CD4-positive, alpha-beta T cell treated with Interferon gamma for 1 hour (primary cell): ENCODE measurements at places on chromosomes 4 and X.

- DNase-seq = no peak
Measured at GRCh38 chr4:77819404-77819842, 255 bp upstream of the CNOT6L start.

DNA sequence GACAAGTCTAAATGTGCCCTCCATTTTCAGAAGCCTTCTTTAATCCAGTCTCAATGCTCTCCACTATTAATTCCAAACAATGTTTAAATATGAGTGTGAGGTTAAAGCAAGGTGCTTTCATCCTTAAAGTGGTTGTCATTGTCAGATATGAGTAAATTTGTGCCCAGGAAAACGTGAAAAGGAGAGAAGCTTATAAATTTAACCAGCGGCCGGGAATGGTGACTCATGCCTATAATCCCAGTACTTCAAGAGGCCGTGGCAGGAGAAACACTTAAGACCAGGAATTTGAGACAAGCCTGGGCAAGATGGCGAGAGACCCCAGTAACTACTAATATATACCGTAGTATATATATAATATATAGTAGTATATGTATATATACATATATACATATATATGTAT is 270.0 kb downstream of the ARHGAP24 start:
- DNase-seq = no peak

GRCh38 chr4:2800691-2801596 is 8.1 kb downstream of the SH3BP2 start:
- peak; percentile 77 for DNase-seq

DNA sequence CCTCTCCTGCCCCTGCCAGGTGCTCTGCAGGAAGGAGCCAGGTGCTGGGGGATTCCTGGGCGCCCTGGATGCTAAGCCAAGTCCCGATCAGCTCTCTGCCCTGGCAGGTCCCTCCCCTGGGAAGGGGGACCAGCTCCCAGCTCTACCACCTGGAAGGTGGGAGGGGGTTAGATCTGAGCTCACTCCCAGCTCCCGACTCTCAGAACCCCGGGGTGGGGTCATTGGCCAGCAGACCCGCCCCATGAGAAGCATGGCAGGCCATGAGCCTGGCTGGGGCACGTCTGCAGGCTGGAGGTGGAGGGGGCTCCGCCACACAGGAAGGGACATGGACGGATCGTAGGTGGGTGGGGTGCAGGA is 83.4 kb upstream of the NKX1-1 start:
- no peak for DNase-seq

DNA sequence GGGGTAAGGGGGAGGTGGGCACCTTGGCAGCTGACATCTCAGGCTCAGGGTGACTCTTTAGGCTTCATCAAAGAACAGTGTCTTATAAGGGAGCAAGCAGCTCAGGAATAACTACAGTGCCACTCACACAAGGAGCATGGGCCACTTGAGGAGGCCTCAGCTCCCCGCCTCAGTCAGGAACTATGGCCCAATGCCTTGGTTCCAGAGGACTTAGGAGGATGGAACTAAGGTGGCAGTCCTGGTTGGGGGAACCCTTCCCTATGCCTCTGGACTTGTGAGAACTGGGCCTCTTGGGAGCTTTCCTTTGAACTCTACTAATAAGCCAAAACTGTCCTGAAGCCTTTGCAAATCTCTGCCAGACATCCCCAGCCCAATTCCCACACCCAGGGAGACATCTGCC is 160.6 kb downstream of the EFNB1 start:
- DNase-seq = no peak

DNA sequence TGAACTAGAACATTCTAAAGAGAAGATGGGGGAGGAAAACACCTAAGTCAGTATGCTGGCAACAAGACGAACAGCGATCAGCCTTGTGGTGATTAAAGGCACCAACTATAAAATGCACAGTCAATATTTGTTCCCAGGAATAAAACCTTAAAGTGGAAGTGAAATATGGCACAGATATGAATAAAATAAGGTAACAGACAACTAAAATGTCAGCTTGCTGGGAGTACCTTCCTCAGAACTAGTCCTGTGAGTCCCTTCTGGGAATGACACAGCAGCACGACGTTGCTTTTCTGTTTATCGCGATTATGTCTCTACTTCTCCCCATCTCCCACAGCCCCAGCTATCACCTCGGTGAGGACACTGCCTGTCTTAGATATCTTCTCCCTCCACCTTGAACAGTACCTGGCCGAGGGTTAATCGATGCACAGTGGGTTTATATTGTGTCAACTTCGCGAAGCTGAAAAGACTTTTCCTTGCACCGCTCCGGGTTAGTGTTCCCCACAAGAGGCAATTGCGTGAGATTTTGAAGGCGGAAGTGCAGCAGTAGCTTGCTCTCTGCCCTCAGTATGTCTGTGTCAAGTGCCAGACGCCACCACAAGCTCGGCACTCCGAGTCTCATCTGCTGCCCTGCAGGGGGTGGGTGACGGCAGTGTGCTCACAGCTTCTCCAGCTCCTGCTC is 17.4 kb downstream of the MTNR1A start:
- DNase-seq = no peak

DNA sequence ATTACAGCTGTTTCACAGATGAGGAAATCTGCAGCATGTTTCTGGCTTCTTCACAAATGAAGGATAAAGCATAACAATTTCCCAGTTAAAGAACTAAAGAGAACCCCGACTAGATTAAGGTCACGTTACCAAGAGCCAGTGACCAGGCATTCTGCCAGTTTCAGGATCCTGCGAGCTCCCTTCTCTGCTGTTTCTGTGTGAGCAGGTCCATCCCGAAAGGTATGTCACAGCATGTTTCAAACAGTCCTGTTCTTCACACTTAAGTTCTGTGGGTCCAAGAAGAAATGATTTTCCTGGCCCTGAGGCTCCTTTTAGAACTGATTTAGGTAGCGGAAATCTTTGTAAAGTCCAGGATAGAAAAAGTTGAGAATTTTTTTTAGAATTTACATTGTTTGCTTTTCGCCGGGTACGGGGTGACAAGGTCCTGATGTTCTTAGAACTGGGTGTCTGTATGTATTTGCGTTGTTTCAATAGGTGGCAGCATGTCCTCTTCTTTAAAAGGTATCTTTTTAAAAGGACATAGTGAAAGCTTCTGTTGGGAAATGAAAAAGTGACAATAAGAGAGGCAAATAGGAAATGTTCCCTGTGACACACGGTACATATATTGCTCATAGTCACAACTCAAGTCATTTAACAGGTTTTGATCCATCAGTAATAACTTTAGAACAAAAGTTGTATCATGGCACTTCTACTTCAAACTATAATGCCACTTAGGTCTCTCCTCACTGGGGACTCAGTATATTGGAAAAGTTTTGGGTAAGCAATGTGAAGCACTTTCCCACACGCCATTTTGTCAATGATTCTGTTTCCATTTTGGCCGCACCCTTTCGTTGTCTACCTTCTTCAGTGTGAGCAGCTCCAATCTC is 18.4 kb downstream of the IL21 start:
- no peak for DNase-seq

DNA sequence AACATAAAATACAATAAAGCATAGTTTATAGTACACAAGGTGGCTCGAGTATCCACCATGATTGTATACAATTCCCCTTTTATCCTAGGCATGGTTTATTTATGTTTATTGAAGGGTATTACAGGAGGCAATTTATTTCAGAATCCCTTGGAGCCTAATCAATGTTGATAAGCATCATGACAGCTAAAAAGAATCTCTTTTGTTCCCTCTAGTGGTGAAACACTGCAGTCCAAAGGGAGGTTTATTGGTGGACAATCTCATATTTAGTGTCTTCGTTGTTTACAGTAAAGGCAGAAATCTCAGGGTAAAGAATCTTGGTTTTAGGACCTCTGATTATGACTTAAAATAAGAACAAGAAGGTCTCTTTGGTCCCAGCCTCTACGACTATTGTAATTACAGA is 1712.5 kb downstream of the C4orf33 start:
- DNase-seq = no peak

DNA sequence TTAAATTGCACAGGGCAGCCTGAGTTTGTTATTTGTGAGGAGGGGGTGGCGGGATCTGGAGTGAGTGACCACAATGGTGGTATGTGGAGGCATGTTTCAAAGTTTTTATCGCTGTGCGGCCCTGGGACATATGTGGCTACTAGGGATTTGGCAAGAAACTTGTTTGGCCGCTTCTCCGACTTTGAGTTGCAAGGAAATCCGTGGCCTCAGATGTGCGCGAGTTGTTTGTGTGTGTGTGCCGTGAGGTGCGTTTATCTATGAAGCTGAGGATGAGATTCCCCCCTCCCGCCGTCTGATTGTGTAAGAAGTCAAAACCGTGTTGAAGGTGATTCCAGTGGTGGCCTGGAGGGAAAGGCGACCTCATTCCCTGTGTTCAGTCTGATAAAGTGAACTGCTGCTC is 1.4 kb downstream of the JADE3 start:
- DNase-seq = no peak

- no peak for DNase-seq
Measured at GRCh38 chr4:20338841-20339240, 87.1 kb downstream of the SLIT2 start.

GRCh38 chr4:3744901-3745300 is 21.3 kb upstream of the ADRA2C start:
- DNase-seq = no peak

DNA sequence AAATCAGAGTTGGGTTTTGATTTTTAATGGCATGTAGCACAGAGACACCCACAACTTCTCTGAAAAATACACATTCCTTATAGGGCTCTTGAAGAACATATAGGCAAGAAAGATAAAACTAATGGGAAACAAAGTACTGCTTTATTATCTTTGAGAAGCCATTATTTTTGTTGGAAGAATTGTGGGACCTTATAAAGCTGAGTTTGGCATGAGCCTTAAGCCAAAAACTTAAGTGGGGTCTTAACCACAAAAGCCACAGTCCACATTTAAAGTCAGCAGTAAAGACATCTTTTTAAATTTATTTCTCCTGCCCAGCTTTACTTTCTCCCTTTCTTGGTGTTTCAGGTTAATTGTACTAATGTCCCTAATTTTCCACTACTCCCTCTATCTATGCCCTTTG is 1297.3 kb downstream of the C4orf33 start:
- no peak for DNase-seq

- no peak for DNase-seq
Measured at GRCh38 chrX:48890934-48891401, 6.6 kb downstream of the TIMM17B start.

GRCh38 chrX:122241959-122242358 is 942.1 kb upstream of the GRIA3 start:
- no peak for DNase-seq

DNA sequence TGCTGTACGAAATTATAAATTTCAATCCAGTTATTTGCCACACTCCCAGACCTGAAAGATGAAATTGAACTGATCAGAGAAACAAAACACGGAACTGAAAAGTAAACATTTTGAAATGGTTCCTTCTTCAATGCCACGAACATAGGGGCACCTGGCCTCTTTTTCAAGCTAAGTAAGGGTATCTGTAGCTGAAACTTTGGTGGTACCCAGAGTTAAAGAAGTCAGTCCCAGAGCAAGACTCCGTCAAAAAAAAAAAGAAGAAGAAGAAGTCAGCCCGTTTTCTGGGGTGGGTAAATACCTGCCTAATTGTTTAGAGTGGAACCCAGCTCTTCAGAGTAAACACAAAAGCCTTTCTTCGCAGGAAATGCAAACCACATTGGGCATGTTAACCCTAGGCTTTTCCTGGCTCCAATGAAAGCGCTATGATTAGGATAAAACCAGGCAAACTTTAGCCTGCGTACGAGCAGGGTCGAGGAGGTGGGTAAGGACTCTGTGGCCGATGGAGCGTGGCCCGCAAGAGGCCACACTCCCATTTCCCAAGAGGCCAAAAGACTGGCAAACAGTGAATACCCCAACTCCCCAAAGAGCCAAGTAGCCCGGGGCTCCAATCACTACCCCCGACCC is 1.3 kb downstream of the ANTXR2 start:
- DNase-seq = peak; percentile 6

DNA sequence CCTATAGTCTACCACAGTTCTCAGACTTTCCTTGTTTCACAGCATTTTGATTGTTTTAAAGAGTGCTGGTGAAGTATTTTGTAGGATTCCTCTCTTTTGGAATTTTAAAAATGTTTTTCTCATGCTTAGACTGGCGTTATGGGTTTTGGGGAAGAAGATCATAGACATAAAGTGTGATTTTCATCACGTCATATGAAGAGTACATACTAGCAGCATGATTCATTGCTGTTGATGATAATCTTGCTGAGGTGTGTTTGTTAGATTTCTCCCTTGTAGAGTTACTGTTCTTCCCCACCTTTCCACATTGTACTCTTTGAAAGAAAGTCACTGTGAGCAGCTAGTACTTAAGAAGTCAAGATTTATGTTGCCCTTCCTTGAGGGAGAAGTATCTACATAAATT is 396.1 kb upstream of the GNPDA2 start:
- DNase-seq = no peak

- DNase-seq = no peak
Measured at GRCh38 chrX:12042615-12043014, 95.7 kb upstream of the FRMPD4 start.

- DNase-seq = no peak
Measured at GRCh38 chr4:20192736-20193135, 59.0 kb upstream of the SLIT2 start.

GRCh38 chrX:150736475-150736874 is 43.3 kb downstream of the MTMR1 start:
- no peak for DNase-seq

DNA sequence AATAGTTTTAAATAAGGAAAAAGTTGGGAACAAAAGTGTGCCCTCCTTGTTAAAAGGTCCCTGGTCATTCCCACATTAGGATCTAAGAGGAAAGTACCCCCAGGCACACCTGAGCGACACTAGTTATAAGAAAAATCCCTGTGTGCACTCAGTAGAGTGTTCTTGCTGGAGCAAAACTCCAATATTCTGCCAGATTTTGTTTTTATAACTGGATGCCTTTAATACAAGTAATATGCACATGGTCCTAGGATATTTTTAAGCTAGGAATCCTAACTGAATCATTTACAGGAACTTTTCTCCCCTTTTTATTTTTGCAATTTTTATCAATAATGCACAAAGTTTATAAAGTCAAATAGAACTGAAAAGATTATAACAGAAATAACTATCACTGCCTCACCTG is 68.6 kb downstream of the BEND4 start:
- no peak for DNase-seq

DNA sequence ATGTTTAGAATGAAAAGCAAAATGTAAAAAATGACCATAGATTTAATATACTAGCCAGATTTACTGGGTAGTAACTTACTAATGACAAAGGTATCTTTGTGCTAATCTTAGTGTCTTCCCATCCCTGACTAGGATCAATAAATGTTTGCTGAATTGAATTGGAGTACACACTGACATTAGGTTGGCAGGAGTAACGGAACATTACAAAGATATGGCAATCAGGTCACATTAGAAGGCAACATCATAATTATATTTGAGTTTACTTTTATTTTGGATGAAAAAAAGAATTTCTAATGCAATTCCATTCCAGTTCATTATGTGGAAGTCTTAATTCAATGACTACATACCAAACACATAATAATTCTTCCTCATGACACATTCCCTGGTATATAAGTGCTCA is 77.8 kb downstream of the MID1 start:
- DNase-seq = no peak

- no peak for DNase-seq
Measured at GRCh38 chr4:105946771-105947170, 51.5 kb downstream of the NPNT start.

GRCh38 chr4:8938137-8938536 is 66.5 kb upstream of the HMX1 start:
- DNase-seq = no peak

- DNase-seq = no peak
Measured at GRCh38 chrX:154827194-154828015, 7.1 kb downstream of the SMIM9 start.

GRCh38 chr4:6812766-6813165 is 30.2 kb downstream of the KIAA0232 start:
- no peak for DNase-seq
